ENCODE measurements at places on chromosomes 5 and 9.

GRCh38 chr9:4430432-4431261 is 59.6 kb upstream of the SLC1A1 start:
- H3K27ac ChIP-seq = no peak overlapping the region
- H3K4me1 ChIP-seq = no peaks in the 10 kb centered on the region
- no peak for DNase-seq
- no peaks in the 10 kb centered on the region for H3K36me3 ChIP-seq
- no peaks in the 10 kb centered on the region for H3K27me3 ChIP-seq
- no peak overlapping the region for H3K4me3 ChIP-seq

DNA sequence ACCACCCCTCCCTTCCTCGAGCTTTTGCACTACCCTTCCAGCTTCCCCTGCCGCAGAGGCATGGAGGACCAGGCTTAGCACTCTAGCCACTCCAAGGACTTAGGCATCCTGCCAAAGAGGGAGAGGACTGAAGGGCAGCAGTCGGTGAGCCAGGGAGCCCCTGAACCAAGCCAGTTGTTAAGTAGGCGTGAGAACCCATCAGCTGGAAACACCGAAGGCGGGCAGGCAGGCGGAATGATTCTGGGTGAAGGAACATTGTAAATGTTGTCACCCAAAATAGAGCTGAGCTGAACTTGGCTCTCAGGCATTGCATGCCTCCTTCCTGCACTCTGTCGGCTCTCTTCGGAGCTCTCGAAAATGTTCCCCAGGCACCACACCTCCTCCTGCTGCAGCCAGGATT is 42.8 kb downstream of the NRG2 start:
- no peak overlapping the region for H3K27ac ChIP-seq
- H3K4me3 ChIP-seq = no peak overlapping the region
- H3K36me3 ChIP-seq = no peaks in the 10 kb centered on the region
- no peaks in the 10 kb centered on the region for H3K4me1 ChIP-seq
- no peaks in the 10 kb centered on the region for H3K27me3 ChIP-seq

DNA sequence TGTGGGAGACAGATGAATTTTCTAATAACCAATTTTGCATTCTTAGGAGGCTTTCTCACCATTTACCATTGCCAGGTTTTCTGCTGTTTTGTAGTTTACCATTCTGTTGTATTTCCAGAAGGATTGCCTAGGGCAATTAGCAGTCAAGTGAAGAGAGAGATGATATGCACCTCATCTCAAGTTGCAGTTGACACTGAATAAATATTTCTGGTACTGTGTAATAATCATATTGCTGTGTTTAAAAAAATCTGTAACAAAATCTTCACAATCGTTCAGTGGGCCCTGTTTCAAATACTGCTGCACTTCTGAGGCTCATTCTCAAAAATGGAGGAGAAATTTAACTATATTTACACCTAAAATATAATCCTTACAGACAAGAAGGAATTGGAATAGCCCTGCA is 706.1 kb upstream of the PTPRD start:
- H3K4me3 ChIP-seq = no peak overlapping the region
- H3K27me3 ChIP-seq = no peaks in the 10 kb centered on the region
- no peaks in the 10 kb centered on the region for H3K4me1 ChIP-seq

DNA sequence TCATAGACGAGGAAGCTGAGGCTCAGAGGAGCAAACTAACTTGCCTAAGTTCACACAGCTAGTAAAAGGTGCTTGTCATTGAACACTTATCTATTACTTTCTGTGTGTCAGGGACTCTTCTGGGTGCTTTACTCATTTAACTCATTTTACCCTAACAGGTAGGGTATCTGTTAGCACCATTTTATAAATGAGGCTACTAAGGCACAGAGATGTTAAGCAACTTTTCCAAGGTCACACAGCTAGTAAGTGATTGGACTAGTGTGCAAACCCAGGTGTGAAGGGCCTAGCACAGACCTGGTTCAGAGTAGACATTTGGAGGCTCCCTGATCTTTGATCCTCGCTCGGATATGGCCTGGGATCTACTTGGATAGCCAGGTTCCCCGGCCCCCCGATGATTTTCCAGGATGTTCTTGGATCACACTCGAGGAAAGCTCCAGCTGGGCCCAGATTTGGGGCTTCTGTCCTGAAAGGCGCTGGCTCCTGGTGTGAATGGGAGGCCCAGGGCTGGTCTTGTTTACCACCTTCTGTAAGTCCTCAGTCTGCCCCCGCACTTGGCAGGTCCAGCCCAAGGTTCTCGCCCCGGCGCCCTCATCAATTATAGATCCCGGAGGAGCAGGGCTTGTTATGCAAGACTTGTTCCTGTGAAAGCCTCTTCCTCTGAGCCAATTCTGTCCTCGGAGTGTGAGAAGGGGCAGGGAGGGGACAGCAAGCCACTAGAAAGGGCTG is 37.5 kb downstream of the GSN start:
- H3K36me3 ChIP-seq = peaks cover 3% of the 10 kb centered on the region
- H3K27ac ChIP-seq = peak overlapping the region; percentile 49
- peak overlapping the region; percentile 62 for H3K4me3 ChIP-seq

DNA sequence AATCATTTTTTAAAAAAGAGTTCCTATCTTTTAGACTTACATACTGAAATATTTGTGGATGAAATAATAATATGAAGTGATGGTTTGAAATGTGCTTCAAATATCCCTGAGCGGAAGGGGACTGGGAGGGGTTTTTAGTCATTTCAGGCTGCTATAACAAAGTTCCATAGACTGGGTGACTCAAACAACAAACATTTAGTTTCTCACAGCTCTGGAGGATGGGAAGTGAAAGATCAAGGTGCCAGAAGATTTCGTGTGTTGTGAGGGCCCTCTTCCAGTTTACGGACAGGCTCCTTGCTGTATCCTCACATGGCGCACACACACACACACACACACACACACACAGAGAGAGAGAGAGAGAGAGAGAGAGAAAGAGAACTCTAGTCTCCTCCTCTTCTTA is 27.1 kb upstream of the TEX10 start:
- H3K4me3 ChIP-seq = no peak overlapping the region
- H3K27ac ChIP-seq = no peak overlapping the region
- DNase-seq = no peak
- no peaks in the 10 kb centered on the region for H3K4me1 ChIP-seq

- peak overlapping the region; percentile 99 for H3K27ac ChIP-seq
- H3K36me3 ChIP-seq = no peaks in the 10 kb centered on the region
- no peaks in the 10 kb centered on the region for H3K27me3 ChIP-seq
- H3K4me3 ChIP-seq = peak overlapping the region; percentile 64
- DNase-seq = no peak
Observed at GRCh38 chr5:140108093-140109017, 5.6 kb upstream of the PURA start.

DNA sequence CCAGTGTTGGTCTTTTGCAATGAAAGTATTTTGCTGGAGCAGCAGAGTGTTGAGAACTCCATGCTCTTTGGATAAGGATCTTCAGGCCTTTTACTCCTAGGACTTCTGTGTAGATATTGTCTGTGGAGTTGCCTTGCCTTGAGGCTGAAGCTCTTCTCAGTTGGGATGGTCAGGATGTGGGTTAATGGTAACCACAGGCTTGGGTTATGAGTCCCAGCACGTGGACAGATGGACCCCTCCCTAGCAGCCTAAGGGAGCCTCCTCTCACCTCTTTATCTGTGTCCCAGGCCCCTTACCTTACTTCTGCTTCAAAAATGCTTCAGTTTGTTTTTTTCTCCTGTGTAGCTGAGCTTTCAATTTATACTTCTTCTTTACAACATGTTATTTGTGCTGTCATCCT is 109.9 kb downstream of the MEGF10 start:
- H3K27ac ChIP-seq = no peak overlapping the region
- no peaks in the 10 kb centered on the region for H3K36me3 ChIP-seq
- no peak overlapping the region for H3K4me3 ChIP-seq
- DNase-seq = no peak

DNA sequence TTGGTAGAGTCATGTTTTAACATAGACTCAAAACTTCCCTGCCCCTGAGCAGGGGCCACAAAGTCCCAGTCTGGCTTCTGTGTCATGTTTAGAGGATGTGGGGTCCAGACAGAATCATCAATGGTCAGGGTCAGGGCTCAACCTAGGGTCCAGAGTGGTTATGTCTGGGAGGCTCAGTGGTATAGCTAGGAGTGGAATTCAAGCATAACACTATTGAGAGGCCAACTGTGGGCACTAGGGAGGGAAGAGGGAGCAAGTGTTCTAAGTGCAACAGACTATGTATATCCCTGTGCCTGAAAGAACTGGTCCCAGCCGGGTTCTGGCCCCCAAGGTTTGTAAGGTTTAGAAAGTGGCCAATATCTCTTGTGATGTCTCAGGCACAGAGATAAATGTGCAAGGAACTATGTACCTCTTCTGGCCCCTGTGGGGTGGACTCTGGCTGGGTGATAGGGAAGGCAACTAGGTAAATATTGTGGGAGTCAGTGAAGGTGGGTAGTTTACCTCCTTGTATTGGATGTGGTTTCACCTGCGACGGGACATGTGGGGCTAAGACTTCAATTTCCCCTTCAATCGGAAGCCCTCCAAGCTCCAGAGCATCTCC is 14.0 kb downstream of the MYORG start:
- H3K36me3 ChIP-seq = no peaks in the 10 kb centered on the region
- H3K27me3 ChIP-seq = no peaks in the 10 kb centered on the region
- H3K4me1 ChIP-seq = no peaks in the 10 kb centered on the region

DNA sequence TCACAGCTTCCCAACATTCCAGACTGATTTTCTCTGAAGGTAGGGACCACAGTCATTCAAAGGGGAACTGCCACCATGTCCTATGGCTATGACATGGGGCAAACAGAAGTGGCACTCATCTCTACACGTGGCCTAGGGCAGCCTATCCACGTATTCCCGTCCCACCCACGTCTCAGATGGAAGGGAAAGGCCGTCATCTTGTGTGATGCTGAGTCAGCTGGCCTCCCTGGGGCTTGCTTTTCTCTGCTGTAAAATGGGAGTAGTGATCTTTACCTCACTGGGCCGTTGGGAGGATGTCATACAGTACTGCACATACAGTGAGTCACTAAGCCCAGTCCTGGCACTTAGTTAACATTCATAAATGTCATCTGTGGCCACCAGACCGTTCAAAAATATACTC is 72.3 kb downstream of the RAPGEF1 start:
- H3K4me1 ChIP-seq = no peaks in the 10 kb centered on the region
- H3K36me3 ChIP-seq = no peaks in the 10 kb centered on the region
- H3K4me3 ChIP-seq = no peak overlapping the region
- peak overlapping the region; percentile 65 for H3K27ac ChIP-seq

GRCh38 chr9:121885345-121885901 is 207.7 kb downstream of the TTLL11 start:
- H3K36me3 ChIP-seq = no peaks in the 10 kb centered on the region
- no peak for DNase-seq
- no peaks in the 10 kb centered on the region for H3K4me1 ChIP-seq
- no peak overlapping the region for H3K4me3 ChIP-seq
- no peak overlapping the region for H3K27ac ChIP-seq

GRCh38 chr9:93592008-93592642 is 15.7 kb downstream of the PHF2 start:
- H3K27ac ChIP-seq = peak overlapping the region; percentile 5
- no peak overlapping the region for H3K4me3 ChIP-seq
- no peaks in the 10 kb centered on the region for H3K36me3 ChIP-seq
- H3K4me1 ChIP-seq = no peaks in the 10 kb centered on the region

- H3K4me3 ChIP-seq = peak overlapping the region; percentile 14
- H3K27ac ChIP-seq = peak overlapping the region; percentile 96
- no peaks in the 10 kb centered on the region for H3K27me3 ChIP-seq
- no peaks in the 10 kb centered on the region for H3K36me3 ChIP-seq
Observed at GRCh38 chr9:93098236-93098946, 2.4 kb downstream of the CARD19 start.

GRCh38 chr5:1510631-1511030 is 13.1 kb downstream of the LPCAT1 start:
- H3K27me3 ChIP-seq = no peaks in the 10 kb centered on the region
- H3K4me3 ChIP-seq = no peak overlapping the region
- peak; percentile 43 for DNase-seq
- peaks cover 4% of the 10 kb centered on the region for H3K36me3 ChIP-seq

DNA sequence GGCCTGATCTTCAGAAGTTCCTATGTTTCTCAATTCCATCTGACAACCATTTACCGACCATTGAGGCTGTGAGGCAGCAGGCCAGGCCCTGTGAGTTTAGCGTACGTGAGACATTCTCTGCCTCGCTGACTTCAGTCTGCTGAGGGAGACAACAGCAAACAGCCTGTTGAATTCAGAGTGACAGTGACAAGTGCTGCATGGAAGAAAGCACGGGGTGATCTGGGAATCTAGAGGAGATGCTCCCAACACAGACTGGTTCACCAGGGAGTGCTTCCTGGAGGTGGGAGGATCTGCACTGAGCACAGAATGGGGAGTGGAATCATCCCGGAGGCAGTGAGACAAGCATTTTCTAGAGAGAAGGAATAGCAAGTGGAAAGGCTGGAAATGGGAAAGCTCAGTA is 10.0 kb upstream of the DDX41 start:
- H3K27me3 ChIP-seq = no peaks in the 10 kb centered on the region
- H3K4me1 ChIP-seq = no peaks in the 10 kb centered on the region
- no peak overlapping the region for H3K4me3 ChIP-seq
- no peaks in the 10 kb centered on the region for H3K36me3 ChIP-seq

- no peak for DNase-seq
- no peaks in the 10 kb centered on the region for H3K27me3 ChIP-seq
- no peaks in the 10 kb centered on the region for H3K4me1 ChIP-seq
- no peaks in the 10 kb centered on the region for H3K36me3 ChIP-seq
- no peak overlapping the region for H3K27ac ChIP-seq
Observed at GRCh38 chr9:15357050-15357653, 50.1 kb upstream of the TTC39B start.

- H3K27me3 ChIP-seq = no peaks in the 10 kb centered on the region
- peak overlapping the region; percentile 6 for H3K4me3 ChIP-seq
- H3K4me1 ChIP-seq = no peaks in the 10 kb centered on the region
- no peak overlapping the region for H3K27ac ChIP-seq
Observed at GRCh38 chr5:20972419-20972925, 984.5 kb upstream of the CDH18 start.

- H3K4me3 ChIP-seq = no peak overlapping the region
- no peak for DNase-seq
- no peaks in the 10 kb centered on the region for H3K27me3 ChIP-seq
- H3K4me1 ChIP-seq = no peaks in the 10 kb centered on the region
- no peak overlapping the region for H3K27ac ChIP-seq
Observed at GRCh38 chr5:53100606-53101005, 9.0 kb downstream of the MOCS2 start.

- H3K27me3 ChIP-seq = no peaks in the 10 kb centered on the region
- H3K4me3 ChIP-seq = no peak overlapping the region
- H3K4me1 ChIP-seq = no peaks in the 10 kb centered on the region
- DNase-seq = no peak
- H3K27ac ChIP-seq = no peak overlapping the region
- no peaks in the 10 kb centered on the region for H3K36me3 ChIP-seq
Observed at GRCh38 chr5:27494887-27495286, 456.5 kb upstream of the CDH9 start.
